Psoas muscle (tissue), 8 donors: ENCODE measurements at places on chromosomes 5 and 9. TPM values are rescaled to one million over a fixed set of nuclear protein-coding genes. Genes with fewer than 3 reads are reported as not detected.

- no peak for DNase-seq
Observed at GRCh38 chr5:3026099-3026498, 274.6 kb upstream of the IRX2 start.

Gene PIP5K1B
- total RNA-seq = 1.8 TPM

- no peak for DNase-seq
Observed at GRCh38 chr5:5857396-5857795, 434.9 kb downstream of the ICE1 start.

- no peak for DNase-seq
Observed at GRCh38 chr5:146499680-146500079, 16.3 kb downstream of the GPR151 start.

- no peak for DNase-seq
Observed at GRCh38 chr5:170518277-170518676, 14.5 kb downstream of the KCNIP1 start.

Gene CCIN
- total RNA-seq = not detected

Gene ENTPD2
- 1.4 TPM for total RNA-seq

GRCh38 chr5:175658299-175659145 is 651 bp downstream of the HRH2 start:
- DNase-seq = no peak

Gene CCDC187
- not detected for total RNA-seq

DNA sequence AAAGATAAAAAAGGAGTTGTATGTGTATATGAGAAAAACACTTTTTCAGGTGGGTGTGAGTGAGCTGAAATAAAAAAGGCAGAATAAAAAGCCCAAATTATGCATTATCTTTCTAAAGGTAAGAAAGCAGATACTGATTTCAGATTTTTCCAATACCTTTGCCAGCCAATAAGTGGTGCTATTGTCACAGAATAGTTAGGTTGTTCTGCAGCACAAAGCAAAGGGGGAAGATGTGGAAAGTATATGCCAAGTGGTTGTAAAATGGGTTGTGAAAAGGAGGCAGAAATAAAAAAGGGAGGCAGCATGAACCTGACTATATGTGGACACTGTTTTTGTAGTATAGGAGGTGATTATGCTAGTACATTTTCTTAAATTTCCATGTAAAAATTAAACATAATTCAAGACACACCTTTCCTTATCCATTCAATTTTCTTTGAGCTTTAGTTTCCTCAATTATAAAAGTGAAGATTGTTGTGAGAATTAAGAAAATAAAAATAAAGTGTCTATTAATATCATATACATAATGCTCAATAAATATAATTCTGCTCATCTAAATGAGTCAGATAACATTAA is 106.7 kb downstream of the SMIM15 start:
- no peak for DNase-seq

- no peak for DNase-seq
Observed at GRCh38 chr5:137200906-137201700, 298.0 kb downstream of the SPOCK1 start.

Gene F2RL1
- total RNA-seq = 0.16 TPM

GRCh38 chr5:67679184-67679841 is 482.7 kb upstream of the CD180 start:
- no peak for DNase-seq

GRCh38 chr5:140150201-140150600 is 24.5 kb downstream of the IGIP start:
- DNase-seq = no peak

GRCh38 chr5:59317023-59317773 is 576.3 kb downstream of the PDE4D start:
- DNase-seq = no peak

GRCh38 chr9:105535920-105536668 is 21.8 kb upstream of the FKTN start:
- no peak for DNase-seq

DNA sequence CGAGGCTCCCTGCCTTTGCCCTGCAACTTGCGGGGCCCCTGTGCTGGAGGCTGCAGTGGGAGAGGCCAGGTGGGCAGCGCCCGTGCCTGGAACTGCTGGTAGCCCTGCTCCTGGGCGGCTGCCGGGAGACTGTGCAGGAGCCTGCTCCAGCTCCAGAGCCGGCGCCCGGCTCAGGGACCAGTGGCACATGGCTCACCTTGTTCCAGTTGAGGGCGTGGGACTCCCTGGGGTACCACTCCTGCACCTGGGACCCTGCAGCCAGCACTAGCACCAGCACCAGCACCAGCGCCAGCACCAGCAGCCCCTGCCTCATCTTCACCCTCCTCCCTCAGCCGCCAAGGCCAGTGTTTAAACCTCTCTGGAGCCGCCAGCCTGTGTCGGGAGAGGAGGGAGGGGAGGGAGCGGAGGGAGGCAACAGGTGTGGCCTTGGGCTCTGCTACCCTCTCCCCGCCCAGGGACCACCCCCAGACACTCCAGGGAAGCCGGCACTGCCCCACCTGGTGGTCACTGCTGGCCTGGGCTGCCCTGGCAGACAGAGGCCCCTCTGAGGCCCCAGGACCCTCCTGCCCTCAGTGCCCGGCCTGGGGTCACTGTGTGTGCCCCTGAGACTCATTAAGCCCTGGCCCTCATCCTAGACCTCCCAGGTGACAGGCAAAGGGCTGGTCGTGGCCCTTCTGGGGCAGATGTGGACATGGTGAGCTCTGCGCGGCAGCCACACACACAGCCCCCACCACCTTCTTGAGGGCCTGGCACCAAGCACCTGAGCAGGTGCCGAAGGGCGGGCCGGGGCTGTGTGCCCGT is at the start of gene LCN10:
LCN10 (minus strand) TSS at position 350 of the 801 bp plus-strand sequence; CDS start at position 313, 37 bp downstream.
- DNase-seq = no peak
